ENCODE measurements at places on chromosomes 16 and 17.

DNA sequence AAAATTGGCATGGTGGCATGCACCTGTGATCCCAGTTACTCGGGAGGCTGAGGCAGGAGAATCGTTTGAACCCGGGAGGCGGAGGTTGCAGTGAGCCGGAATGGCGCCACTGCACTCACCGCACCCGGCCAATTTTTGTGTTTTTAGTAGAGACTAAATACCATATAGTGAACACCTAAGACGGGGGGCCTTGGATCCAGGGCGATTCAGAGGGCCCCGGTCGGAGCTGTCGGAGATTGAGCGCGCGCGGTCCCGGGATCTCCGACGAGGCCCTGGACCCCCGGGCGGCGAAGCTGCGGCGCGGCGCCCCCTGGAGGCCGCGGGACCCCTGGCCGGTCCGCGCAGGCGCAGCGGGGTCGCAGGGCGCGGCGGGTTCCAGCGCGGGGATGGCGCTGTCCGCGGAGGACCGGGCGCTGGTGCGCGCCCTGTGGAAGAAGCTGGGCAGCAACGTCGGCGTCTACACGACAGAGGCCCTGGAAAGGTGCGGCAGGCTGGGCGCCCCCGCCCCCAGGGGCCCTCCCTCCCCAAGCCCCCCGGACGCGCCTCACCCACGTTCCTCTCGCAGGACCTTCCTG, at the start of gene HBQ1:
Gene HBQ1 (plus strand): TSS at position 359 of the 575 bp plus-strand sequence. CDS start 28 bp downstream, at position 387.
- no peak within 1 kb of the TSS for H3K27ac ChIP-seq
- H3K4me3 ChIP-seq: peak within 1 kb of the TSS; percentile 53
- no peaks in the 10 kb centered on the region for H3K4me1 ChIP-seq
- DNase-seq: no peak
- no peaks in the 10 kb centered on the region for H3K36me3 ChIP-seq

DNA sequence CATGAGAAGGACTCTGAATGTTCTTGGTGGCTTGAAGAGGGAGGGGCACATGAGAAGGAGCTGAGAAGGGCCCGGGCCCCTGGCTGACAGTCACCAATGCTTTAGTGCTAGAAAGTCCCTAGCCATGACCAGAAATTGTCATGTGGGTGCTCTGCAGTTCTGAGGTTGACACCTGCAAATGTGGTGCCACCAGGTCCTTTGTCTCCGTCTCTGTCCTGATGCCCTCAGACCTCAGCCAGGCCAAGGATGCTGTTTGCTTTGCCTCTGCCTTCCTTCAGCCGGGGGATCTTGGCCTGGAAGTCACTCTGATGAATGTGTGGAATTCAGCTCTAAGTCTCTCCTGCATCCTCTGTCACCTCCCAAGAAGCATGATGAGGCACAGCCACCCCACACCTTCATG, 63.6 kb downstream of the TNFRSF13B start:
- DNase-seq: no peak
- peaks cover 29% of the 10 kb centered on the region for H3K27me3 ChIP-seq
- H3K4me3 ChIP-seq: no peak overlapping the region

DNA sequence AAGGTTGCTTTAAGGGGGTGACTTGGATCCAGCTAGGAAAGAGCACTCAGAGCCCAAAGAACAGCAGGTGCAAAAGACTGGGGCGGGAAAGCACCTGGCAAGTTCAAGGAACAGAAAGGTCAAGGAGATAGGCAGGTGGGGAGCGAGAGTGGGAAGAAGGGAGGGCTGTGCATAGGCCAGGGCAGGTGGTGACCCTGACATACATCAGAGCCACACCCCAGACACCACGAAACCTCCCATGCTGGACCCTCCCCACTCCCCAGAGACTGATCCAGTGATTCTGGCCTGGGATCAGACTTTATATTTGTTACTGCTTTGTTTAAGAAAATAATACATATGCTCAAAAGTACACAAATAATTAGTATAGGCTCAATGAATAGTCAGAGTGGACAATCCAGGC, 48.5 kb upstream of the RBFOX3 start:
- DNase-seq: no peak
- no peak overlapping the region for H3K27ac ChIP-seq
- H3K36me3 ChIP-seq: no peaks in the 10 kb centered on the region
- no peaks in the 10 kb centered on the region for H3K4me1 ChIP-seq

DNA sequence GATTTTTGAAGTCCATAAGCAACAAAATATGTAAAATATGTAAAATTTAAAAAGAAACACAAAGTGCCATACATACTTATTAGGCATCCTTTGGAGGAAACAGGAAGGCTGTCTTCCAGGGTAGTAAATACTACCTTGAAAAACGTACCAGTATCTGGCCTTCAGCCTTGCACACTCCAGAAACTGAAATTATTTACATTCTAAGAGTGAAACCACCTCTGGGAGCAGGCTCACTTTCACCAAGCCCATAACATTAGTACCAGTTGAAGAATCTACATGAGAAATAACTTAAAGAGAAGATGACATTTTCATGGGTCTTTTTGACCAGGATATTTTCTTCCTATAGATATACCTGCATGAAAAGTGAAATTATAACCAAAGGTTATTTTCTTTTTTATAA, 6.4 kb downstream of the KRTAP9-1 start:
- no peak overlapping the region for H3K4me3 ChIP-seq
- no peaks in the 10 kb centered on the region for H3K36me3 ChIP-seq
- no peak overlapping the region for H3K27ac ChIP-seq
- no peak for DNase-seq
- no peaks in the 10 kb centered on the region for H3K4me1 ChIP-seq
- H3K27me3 ChIP-seq: peaks cover 7% of the 10 kb centered on the region

DNA sequence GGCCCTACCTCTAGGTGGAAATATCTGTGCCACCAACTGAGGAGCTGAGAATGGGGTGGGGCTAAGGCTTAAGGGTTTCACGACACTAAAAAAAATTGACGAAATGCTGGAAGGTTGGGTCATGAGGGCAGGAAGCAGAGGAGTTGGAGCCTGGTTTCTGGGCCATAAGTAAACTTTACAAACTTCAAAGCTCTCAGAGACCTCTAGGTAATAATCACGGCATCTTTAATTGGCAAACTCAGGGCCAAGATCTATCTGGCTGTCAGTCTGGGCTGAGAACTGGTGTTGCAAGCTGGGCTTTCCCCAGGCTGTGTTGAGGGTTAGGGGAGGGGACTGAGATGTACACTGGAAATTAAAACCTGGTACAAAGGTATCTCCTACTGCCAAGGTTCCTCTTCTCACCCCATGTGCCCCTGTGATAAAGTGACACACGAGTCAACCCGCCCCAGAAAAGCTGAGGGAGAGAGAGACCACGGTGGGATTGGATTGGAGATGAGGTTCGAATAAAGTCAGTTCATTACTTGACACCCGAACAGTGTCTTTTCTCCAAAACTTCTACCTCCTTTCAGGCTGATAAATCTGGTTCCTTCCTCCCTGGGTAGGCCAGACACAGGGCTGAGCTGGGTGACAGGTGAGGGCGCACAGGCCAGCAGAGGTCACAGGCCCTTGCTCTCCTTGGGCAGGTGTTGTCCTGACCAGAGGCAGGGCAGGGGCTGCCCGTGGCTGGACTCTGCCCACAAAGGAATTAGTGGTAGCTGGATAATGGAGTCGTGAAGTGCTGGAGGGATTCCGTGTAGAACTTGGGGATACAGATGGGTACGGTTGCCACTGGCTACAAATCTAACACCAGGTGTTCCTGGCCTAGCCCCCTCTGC, 4.0 kb upstream of the ZNF768 start:
- peaks cover 42% of the 10 kb centered on the region for H3K4me1 ChIP-seq
- peak overlapping the region; percentile 57 for H3K27ac ChIP-seq
- no peaks in the 10 kb centered on the region for H3K27me3 ChIP-seq
- no peak overlapping the region for H3K4me3 ChIP-seq
